Urothelium cell line (cell line): ENCODE measurements at places on chromosomes 2 and 18.

- no peak for DNase-seq
Measured at GRCh38 chr18:48336332-48336731, 72.9 kb downstream of the ZBTB7C start.

- peak; percentile 73 for DNase-seq
Measured at GRCh38 chr2:36965751-36966369, 476 bp downstream of the STRN start.

- DNase-seq = no peak
Measured at GRCh38 chr2:196074631-196075030, 6.0 kb upstream of the DNAH7 start.

GRCh38 chr2:37453027-37453426 lies 108.6 kb downstream of the QPCT start:
- DNase-seq = no peak

- no peak for DNase-seq
Measured at GRCh38 chr18:21741312-21741561, 645 bp downstream of the MIB1 start.

- no peak for DNase-seq
Measured at GRCh38 chr2:46977899-46978298, 62.3 kb upstream of the MCFD2 start.

GRCh38 chr2:42971947-42972736 lies 179.8 kb upstream of the HAAO start:
- DNase-seq = no peak

GRCh38 chr18:48949050-48949605 lies 1.6 kb downstream of the SMAD7 start:
- DNase-seq = no peak

DNA sequence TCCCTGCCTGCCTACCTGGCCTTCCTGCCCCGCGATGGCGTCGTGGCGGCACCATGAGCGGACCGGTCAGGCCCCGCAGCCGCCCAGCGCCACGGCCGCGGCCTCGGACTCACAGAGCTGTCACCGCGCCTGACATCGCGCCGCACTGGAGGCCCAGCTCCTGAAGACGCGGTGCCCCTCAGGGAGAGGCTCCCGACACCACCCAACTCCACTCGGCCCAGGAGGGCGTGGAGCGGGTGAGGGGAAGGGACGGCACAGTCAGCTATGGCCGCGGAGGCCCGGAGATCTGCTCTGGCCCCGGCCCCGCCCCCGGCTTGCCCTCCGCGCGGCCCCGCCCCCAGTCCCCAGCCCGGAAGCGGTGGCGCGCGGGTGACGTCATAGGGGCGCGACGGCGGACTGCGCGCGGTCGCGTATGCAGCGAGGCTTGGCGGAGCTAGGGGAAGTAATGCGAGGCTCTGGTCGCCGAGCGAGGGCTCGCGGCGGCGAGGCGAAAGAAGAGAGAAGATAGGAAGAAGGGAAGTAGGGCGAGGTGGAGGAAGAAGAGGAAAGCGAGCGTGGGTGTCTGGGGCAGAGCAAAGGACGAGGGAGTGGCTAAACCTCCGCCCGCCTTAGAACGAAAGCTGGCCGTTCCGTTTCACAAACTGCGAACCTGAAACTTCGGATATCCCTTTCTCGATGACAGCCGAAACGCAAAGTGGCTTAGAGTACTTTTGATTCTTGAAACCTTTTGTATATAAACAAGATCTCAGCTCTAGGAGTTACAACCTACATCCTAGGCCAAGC lies at the start of gene SLC35F5:
Gene SLC35F5 (minus strand): TSS at position 288 of the 783 bp plus-strand sequence. CDS start 233 bp downstream, at position 55.
- DNase-seq = peak; percentile 96

- peak; percentile 79 for DNase-seq
Measured at GRCh38 chr2:158753641-158754611, 41.2 kb upstream of the DAPL1 start.

DNA sequence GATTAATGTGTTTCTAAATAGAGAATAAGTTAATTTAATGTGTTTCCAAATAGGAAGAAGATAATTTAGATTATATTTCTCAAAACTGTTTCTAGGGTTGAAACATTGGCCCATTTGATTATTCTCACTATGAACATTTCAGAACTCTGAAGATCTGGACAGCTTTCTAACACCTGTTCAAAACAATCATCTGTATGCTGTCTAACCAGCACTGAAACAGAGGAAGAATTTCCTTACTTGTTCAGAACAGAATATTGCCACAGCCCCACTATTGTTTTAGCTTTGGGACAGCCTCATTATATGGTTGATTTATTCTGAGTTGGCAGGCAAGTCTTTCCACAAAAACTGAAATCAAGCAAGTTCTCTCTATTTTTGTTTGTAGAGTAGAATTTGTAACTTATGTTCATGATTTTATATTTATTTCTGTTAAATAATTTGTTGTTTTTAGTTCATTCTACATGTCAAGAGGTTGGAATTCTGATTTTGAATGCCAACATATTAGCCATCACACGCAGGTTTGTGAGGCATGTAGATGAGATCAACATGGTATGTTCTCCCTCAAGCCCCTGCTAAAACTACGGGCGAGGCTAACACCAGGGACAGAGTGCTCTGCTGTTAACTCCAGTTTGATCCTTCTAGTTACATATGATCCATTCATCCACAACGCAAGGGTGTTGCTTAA lies 11.2 kb downstream of the IL18RAP start:
- DNase-seq = no peak

- DNase-seq = no peak
Measured at GRCh38 chr18:62833494-62833893, 118.2 kb downstream of the PHLPP1 start.

DNA sequence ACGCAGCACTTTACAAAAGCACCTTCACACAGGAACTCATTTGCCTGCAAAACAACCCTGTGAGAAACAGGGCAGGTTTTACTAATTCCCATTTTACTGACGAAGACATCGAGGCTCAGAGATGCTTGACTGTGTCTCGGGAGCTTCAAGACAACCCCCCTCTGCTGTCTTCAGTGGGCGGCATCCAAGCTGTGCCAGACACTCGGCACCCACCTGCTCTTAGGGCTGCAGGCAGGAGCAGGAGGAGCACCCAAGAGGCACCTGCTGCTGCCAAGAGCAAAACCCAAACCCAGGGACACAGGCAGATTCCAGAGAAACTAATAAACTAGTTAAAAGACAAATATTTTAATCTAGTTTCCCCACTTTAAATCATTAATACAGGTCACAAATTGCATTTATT lies 67.9 kb downstream of the PPP4R1 start:
- no peak for DNase-seq

DNA sequence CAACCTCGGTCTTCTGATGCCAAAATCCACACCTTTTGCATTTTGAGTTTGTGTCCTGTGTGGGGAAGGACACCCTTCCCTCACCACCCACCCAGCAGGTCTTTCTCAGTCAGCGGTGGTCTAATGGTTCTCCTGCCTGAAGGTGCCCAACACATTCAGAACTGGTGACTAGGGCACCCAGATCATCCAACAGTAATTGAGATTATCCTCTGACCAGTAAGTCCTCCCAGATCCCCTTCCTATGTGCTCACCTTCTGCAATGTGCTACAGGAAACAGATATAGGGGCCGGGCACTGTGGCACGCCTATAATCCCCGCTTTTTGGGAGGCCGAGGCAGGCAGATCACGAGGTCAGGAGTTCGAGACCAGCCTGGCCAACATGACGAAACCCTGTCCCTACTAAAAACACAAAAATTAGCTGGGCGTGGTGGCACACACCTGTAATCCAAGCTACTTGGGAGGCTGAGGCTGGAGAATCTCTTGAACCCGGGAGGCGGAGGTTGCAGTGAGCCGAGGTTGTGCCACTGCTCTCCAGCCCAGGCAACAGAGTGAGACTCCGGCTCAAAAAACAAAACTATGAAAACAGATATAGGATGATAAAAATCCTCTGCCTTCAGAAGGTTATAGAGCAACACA lies 56.2 kb downstream of the REEP1 start:
- DNase-seq = no peak
